ENCODE measurements at places on chromosomes 6 and 20.

DNA sequence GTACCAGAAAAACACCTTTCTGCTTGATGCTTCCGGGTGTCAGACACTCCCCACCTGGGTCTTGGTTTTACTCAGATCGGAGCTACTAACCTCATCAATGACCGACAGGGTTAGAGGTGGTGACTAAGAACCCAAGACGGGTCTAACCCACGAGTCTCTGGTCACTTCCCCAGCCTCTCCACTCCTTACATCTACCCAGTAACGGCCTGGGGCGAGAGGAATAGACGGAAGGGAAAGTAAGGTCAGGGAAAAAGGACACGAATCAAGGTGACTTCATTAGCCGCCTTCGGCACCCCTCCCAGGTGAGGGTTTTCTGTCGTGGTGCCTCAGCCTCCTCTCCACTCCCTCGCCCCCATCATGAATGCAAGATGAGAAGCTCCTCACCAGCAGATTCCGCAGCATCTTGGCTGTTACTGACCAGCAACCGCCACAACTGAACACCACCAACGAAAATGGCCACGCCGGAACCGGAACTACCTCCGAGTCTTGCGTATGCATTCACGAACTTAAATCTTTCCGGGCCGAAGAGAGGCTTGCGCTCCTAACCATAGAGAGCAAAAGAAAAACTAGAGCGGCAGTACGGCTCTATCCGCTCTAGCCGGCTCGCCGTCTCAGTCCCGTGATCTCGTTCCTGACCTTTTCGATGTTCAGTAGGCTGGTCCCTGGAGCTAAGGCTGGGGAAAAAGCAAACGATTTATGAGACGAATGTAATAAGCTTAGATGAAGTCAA is at the start of gene COX7A2:
Gene COX7A2, minus strand, starts transcription at position 469 of the 730 bp plus-strand sequence. Its CDS starts 67 bp downstream, at position 402.
- DNase-seq, result peak; percentile 95

DNA sequence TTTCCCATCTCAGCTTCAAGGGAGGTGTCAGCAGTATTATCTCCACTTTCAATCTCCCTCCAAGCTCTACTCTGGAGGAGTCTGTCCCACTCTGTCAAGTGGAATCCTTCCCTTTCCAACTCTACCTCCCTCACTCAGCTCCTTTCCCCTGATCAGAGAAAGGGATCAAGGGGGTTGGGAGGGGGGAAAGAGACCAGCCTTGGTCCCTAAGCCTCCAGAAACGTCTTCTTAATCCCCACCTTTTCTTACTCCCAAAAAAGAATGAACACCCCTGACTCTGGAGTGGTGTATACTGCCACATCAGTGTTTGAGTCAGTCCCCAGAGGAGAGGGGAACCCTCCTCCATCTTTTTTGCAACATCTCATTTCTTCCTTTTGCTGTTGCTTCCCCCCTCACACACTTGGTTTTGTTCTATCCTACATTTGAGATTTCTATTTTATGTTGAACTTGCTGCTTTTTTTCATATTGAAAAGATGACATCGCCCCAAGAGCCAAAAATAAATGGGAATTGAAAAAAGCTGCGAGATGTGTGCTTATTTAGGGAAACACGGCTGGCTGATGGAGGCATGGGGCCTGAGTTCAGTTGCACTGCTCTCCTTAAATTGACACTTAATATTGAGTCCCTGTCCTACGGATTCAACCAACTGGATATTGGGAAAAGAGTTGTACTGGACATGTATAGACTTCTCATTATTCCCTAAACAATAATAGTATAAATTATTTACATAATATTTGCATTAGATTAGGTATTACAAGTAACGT is 4.9 kb downstream of the TUBB start:
- DNase-seq, result peak; percentile 58

- DNase-seq, result peak; percentile 78
These were observed 874.2 kb downstream of the TFAP2A start for GRCh38 chr6:9540534-9541126.

GRCh38 chr6:69668916-69669315 is 127.9 kb downstream of the LMBRD1 start:
- DNase-seq, result no peak

GRCh38 chr6:148435386-148435785 is 92.7 kb downstream of the SASH1 start:
- no peak for DNase-seq

DNA sequence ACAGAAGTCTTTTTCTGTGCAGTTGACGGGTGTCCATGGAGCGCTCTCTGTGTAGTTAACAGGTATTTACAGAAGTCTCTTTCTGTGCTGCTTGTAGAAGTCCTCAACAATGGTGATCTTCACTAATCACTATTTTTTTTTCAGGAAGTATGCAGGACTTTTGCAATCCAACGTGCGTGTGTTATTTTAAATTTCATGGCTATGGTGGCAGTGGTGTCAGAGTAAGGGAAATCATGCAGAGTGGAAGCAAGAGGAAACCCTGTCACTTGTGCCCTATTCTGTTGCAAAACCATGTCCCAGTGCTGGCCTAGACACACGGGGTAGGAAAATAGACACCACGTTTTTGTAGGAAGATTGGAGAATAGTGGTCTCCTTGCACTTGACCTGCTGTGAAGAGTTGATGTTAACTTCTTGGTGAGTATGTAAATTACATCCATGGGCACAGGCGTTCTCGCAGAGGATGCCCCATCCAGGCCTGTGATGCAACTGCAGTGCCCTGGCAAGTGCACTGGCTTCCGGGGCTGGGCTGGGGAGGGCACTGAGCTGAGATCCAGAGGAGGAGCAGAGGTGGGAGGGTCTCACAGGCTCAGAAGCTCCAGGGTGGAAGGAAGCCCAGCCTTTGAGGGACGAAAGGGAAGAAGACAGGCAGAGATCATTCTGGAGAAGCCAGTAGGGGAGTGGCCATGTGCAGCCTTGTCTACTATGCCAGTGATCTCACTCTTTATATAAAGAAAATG is 146.5 kb downstream of the SYCP2 start:
- DNase-seq, result no peak

GRCh38 chr6:41047306-41047705 is 5.0 kb downstream of the TSPO2 start:
- no peak for DNase-seq

GRCh38 chr20:23583526-23583925 is 15.2 kb upstream of the CST9L start:
- DNase-seq, result no peak

GRCh38 chr6:158038291-158039177 is 56.9 kb downstream of the SYNJ2 start:
- DNase-seq, result no peak

- peak; percentile 61 for DNase-seq
These were observed 70.2 kb downstream of the RCAN2 start for GRCh38 chr6:46420921-46421638.

DNA sequence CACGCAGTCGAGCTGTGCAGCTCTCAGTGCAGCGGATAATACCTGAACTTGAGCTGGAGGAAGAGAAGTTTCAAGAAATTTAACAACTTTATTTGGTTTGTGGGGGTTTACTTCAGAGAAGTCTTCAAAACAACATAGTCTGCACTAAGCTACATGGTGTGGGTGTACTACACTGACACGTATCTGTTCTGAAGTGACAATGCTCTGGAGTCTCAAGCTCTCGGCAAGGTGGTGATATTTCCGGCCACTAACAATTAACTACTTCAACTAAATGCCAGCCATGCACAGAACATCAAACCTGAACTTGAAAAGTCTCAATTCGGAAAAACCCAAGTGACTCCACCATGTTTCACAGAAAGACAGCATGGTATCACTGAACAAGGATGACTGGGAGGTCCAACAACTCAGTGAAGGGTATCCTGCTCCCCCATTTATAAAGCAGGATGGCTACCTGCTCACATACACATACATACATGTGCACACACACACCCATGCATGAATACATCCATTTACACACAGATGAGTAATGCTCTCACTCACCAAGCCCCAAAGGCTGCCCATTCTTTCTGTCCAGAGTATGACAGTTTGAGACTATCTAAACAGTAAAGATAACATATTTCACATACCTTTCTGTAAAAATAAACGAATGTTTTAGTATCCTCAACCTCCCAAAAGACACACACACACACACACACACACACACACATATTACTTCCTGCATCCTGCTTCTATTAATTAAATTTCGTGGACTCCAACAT is 15.4 kb upstream of the ANKRD60 start:
- DNase-seq, result no peak

DNA sequence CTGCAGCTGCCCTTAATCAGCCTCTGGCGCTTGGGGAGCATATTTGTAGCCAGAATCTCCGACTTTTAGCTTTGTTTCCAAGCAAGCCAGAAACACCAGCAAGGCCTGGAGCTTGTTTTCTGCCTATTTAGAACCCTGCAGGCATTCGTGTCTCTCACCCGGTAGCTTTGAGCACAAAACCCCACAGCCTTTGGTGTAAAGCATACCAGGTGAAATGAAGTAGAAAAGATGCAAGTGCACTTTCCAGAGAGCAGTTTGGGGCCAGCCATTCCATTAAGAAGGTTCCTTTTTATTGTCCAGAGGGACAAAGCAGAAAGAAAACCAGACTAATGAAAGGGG is 736 bp downstream of the FAM217B start:
- DNase-seq, result no peak

- no peak for DNase-seq
These were observed 49.6 kb upstream of the SNAP91 start for GRCh38 chr6:83758533-83758932.

GRCh38 chr20:63711085-63711645 is 3.3 kb downstream of the ZGPAT start:
- DNase-seq, result no peak

- DNase-seq, result no peak
These were observed 396.5 kb upstream of the CNR1 start for GRCh38 chr6:88562353-88563276.

GRCh38 chr6:45717027-45717426 is 298.6 kb downstream of the CLIC5 start:
- no peak for DNase-seq

DNA sequence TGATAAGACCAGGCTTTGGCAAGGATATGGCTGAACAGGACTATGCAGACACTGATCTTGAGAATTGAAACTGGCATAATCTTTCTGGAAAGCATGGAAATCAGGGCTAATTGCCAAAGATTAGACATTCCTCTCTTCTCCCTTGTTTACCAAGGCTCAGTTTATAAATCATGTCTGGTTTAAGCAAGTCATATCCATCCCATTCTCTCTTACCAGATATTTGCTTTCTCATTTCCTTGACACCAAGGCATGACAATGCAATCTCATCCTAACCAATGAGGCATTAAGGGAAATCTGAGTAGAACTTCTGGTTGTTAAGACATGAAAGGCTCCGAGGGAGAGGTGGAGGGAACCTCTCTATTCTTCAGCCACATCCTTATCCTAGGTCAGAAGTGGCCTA is 110.3 kb upstream of the CEP85L start:
- DNase-seq, result no peak

DNA sequence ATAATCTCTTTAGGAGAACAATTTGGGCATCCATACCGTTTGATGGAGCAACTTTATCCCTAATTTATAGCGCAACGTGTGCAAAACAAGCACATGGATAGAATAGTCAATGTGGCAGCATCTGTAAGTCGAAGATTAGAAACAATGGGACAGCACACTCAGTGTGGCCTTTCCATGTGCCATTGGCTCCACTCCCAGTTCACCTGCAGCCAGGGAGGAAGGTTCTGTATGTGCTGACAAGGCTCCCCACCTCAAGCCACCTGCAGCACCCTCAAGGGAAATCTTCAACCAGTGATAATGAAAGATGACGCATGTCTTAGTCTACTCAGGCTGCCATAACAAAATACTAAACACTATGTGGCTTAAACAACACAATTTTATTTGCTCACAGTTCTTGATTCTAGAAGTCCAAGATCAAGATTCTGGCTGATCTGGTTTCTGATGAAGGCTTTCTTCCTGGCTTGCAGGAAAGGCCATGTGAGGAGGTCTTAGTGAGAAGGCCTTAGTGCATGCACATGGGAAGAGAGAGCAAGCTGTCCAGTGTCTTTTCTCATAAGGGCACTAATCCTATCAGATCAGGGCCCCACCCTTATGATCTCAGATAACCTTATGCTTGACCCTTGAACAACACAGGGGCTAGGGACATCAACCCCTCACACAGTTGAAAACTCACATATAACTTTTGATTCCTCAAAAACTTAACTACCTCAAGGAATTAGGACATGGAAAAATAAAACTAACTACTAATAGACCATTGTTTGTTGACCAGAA is 34.9 kb upstream of the SHLD1 start:
- DNase-seq, result no peak

DNA sequence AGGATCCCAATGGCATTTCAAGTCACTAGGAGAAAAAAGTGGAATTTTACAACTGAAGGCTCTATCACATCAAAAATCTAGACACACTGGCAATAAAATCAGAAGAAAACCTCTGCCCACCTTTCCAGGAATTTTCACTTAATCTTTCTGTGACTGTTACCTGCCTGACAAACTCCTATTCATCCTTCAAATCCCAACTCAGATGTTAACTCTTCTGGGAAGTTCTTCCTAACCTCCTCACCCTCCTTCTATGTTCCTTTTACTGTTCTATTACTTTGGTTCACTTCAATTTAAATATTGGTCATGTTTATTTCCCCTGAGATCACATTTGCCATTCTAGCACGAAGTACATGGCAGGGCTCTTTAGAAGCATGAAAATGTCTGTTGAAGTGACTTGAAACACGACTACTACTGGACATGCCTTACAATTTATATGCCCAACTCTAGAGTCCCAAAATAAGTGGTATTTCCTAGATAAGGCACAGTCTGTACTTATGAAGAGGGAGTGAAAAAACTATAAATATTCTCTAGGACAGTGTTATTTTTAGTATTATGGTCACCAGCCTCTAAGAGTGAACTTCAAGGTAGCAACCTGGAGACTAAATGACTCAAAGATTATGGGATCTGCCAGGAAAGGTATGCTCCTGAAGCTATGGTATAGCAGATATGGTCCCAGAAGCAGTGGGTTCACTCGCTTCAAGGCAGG is 17.1 kb downstream of the CHD6 start:
- DNase-seq, result no peak

- DNase-seq, result peak; percentile 14
These were observed 109.3 kb upstream of the DST start for GRCh38 chr6:56752009-56752408.

DNA sequence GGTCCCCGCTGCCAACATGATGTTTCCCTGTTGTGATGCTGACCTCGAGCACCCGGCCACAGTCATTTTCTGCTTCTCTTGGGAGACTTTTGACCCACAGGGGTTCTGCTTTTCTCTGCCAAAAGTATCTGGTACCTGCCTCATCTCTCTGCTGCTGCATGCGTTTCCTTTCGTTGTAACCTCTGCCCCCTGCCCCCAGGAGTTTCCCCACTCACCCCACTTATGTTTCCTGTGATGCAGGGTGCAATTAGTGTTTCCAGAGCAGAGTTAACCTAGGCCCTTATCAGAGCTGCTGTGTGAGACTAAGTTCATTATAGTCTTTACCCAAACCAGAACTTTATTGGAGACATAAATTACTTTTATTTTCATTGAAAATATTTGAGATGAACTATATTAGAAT is 65.2 kb upstream of the EDN3 start:
- no peak for DNase-seq

GRCh38 chr20:20837574-20838021 is 125.2 kb upstream of the RALGAPA2 start:
- peak; percentile 64 for DNase-seq
